ENCODE measurements at places on chromosomes 16 and 17.

DNA sequence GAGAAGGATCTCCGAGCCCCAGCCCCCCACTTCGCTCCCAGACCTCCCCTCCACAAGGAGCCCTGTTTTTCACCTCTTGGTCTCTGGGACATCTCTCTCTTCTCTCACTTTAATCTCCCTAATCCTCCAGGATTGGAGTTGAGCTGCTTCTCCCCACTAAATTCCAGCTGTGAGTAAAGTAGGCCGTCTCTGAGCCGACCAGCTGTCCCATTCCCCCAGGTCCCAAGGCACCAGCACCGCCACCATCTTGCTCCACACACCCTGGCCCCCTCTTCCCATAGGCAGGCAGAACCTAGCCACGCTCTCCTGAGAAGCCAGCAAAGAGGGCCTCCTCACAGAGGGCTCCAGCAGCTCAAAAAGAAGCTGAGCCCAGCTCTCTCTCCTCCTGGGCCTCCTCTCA is 878 bp downstream of the DLG4 start:
- no peak for DNase-seq

DNA sequence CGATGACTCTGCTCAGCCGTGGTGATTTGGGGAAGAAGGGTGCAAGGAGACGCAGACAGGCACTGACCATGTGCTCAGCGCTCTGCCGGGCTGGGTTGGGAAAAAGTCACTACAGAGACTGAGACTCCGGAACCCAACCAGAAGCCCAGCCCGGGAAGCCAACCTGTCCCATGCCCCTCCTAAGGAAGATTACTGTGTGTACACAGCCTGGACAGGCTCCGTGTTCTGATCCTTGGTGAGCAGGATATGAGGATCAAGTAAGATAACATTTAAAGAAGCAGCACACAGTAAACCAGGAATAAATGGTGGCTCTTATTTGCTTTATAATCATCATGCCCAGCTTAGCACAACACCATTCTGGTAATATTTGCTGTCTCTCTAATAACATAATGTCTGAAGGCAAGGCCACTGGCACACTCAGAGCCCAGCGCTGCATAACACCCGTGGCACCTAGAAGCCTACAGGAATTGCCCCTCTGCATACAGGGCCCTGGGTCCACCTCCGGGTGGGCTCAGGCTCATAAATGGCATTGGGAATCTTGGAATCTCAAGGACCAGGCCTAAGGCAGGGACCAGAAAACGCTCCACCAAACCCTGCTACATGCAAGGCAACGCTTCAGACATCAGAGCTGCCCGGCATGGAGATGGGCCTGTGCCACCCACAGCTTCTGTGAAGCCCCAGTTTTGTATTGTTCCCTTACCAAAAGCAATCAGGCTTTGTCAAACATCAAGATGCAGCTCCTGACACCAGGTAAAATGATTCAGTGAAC is 113.5 kb downstream of the DYNLRB2 start:
- DNase-seq: no peak

DNA sequence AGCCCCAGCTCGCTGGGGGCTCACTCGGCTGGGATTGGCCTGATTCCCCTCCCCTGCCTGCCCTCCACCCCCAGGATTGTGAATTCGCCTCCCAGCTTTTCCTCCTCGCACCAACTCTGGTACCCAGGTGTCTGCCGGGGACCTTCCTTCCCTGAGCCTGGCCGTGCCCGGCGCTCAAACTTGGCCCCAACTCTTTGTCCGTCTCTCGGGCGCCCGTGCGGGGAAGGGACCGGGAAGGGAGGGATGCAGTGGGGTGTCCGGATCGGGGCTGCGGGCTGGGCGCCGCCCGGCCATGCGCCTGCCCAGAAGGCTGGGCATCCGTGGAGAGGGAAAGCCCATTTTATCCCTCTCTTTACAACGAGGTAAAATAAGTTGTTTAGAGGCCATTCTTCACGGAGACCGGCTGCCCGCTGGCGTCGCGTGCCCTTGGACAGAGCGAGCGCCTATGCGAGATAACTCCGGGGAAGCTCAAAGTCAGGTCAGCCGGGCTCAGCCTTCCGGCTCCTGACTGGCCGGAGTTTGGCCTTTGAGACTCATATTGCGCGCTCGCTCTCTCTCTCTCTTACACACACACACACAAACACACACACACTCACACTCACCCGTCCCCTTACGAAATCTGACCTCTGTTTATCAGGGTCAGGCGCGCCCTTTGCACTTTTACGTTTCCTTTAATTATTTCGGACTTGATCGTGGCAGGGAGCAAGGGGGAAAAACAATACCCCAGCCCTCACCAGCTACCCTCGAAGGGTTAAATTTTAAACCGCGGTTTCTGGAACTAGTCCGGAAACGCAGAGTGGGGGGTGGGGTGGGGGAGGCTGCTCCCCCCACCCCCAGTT is 774 bp upstream of the MAF start:
- DNase-seq: peak; percentile 18

GRCh38 chr17:19017804-19018599 is 13.4 kb upstream of the FAM83G start:
- no peak for DNase-seq

GRCh38 chr17:17364338-17364667 is 61.1 kb downstream of the NT5M start:
- no peak for DNase-seq

DNA sequence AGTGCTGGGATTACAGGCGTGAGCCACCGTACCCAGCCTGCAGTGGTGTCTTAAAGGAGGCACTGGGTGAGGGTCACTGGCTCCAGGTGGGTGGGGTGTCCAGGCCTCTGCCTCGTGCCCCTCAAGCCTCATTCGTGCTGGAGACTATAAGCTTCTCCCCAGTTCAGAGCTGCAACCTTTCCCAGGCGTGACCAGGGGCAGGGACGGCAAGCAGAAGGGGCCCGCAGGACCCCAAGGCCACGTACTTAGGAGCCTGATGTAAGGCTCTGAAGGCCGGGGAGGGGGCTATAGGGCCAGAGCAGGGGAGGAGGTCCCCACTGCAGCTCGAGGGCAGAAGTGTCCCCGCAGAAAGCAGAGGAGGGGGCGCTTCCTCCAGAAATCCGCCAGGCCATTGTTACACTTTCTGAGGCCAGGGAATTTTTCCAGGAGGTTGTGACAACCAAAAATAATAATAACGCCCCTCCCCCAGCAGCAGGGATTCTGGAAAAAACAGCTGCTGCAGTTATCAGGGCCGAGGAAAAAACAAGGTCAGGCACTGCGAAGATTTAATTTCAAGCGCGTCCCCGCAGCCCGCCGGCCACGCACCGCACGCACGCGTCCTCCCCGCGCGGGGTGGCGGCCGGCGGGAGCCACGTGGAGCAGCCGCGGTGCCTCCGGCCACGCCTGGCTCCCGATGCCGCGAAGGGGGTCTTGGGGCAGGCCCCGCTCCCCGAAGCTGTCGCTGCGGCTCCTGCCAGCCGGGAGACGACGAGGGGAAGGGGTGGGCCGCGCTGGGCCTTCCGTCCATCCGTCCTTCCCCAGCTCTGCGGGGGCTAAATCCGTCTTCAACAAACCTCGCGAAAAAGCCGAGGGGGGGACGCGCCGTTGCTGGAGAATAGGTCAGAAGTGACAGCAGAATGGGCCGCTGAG is 45.8 kb upstream of the SLC38A10 start:
- no peak for DNase-seq

GRCh38 chr16:79528338-79528737 is 72.2 kb downstream of the MAF start:
- no peak for DNase-seq

GRCh38 chr17:75689441-75689873 is 22.3 kb downstream of the SAP30BP start:
- peak; percentile 67 for DNase-seq

DNA sequence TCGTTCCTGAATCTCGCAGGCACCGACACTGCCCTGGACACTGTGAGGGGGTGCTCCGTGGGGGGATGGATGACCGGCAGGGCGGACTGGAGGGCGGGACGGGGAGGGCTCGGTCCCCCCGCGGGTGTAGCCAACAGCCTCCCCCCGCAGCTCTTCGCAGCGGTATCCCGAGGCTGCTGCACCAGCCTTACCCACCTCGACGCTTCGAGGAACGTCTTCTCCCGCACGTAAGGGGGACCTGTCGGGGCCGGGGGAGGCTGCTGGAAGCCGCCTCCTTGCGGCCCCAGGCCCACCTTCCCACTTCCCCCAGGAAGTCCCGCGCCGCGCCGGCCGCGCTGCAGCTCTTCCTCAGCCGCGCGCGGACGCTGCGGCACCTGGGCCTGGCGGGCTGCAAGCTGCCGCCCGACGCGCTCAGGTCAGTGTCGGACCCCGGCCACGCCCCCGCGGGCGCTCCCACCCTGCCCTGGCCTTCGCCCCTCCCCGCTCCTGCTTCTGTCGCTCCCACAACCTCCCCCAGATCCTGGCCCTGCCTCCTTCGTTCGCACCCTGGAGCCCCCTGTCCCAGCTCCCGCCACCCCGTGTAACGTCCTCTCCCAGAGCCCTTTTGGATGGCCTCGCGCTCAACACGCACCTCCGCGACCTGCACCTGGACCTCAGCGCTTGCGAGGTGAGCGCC is 3.3 kb downstream of the CARMIL2 start:
- DNase-seq: no peak

GRCh38 chr17:80565343-80566053 is 20.9 kb downstream of the RPTOR start:
- DNase-seq: no peak

GRCh38 chr17:77735081-77735565 is 223.4 kb upstream of the TNRC6C start:
- DNase-seq: no peak

- no peak for DNase-seq
Measured at GRCh38 chr17:30379303-30379902, 676 bp downstream of the CPD start.

GRCh38 chr16:85324488-85324887 is 212.2 kb upstream of the CIBAR2 start:
- no peak for DNase-seq

GRCh38 chr16:81292936-81293335 is 21.8 kb upstream of the GAN start:
- no peak for DNase-seq

GRCh38 chr16:69611103-69611640 is 45.4 kb downstream of the NFAT5 start:
- no peak for DNase-seq

GRCh38 chr17:57357392-57357784 is 101.1 kb downstream of the MSI2 start:
- DNase-seq: peak; percentile 56

DNA sequence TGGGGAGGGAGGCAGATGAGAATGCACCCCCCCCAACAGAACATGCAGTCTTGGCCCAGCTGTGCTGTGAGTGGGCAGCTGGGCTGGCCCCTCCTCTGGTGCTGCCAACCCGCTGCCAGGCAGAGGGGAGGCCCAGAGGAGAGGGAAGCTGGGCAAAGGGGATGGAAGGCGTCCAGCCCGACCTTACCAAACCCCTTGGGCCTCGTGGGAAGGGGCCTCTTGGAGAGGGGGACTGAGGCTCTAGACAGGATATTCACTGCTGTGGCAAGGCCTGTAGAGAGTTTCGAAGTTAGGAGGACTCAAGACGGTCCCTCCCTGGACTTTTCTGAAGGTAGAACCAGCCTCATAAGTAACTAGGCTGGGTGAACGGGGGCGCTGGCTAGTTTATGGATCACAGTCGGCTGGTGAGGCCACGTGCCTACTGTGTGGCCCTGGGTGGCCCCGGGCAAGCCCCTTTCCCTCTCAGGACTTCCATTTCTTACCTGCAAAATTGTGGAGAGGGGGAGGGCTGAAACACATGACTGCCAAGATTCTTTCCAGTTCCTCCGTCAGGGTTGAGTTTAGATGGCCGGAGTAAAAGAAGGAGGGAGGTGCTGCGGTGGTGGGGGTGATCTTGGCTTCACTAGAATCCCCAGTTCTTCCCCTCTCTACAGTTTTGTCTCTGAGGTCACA is 857 bp upstream of the STAT5A start:
- DNase-seq: no peak

DNA sequence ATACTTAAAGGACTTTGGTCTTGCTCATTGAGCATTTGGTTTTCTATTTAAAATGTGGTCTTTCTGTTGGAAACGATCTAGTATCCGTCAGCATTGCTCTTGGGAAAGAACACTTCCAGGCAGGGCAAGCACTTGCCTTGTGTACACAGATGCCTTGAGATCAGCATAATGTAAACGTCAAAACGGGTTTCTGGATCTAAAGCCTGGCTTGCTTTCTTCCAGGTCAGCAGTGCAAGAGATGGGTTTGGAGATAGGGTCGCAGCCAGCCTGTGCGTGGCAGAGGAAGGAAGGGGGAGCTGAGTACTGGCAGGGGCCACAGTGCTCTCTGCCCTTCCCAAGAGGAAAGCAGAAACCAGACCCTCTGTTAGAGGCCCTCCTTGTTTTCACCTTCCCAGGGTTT is 175.5 kb downstream of the LGALS9B start:
- DNase-seq: no peak

DNA sequence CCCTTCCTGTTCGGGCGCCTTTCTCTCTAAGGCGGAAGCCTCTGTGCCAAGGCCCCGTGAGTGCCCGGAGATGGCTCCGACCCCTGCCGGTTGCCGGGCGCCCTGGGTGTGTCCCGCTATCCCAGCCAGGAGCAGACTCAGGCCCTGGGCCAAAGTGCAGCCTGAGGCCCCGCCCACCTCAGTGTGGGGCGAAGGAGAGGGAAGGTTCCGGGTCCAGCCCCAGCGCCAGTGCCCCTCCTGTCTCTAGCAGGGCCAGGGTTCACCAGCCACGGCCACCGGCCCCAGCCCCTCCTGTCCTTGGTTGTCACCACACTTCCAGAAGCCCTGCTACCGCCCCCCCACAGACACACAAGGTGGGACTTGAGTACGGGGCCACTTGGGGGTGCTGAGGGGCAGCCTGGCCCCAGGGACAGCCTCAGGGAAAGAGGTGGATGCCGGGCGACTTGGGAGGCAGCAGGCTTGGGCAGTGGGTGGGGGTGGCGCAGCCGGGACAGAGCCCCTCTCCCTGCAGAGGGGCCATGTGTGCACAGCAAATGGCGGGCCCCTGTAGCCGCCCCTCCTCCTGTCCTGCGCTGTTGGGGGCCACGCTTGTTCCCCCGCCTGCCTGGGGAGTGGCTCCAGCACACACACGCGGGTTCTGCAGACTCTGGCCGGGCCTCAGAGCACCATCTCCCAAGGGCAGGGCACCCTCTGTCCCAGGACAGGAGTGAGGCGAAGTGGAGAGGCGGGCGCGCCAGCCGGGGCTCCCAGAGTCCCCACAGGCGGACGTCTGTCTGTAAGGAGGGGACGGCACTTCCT is 6.0 kb downstream of the C1QTNF8 start:
- DNase-seq: no peak

DNA sequence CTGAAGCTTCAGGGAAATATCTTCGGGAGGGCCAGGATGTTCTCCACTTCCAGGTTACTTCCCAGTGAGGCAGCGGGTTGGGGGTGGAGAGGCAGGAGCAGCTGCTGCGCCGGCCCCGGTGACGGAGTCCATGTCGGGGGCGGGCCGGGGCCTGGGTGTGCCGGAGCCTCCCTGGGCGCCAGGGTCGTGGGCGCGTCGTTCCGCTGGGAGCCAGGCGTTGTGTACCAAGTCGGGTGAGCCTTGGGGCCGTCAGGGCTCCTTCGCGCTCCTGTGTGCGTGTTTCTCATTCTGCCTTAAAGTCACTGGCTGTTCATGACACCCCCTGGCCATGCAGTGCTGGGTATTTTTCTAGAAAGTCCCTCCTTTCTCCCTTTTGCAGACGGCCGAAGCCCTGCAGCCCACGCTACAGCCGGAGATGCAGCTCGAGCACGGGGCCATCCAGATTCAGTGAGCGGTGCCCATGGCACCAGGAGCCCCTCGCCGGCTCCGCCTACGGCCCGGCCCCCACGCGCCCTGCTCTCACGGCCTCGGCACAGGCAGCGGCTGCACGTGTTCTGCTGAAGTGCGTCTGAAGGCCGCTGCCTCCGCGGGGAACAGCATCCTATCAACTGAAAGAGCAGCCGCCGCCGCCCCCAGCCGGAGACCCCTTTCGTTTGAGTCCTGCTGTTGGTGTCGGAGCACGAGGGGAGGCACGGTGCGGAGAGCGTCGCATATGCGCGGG is 125.1 kb downstream of the BANP start:
- no peak for DNase-seq
